Fibroblast of lung (primary cell): ENCODE measurements at places on chromosomes 6 and 20. TPM values are rescaled to one million over a fixed set of nuclear protein-coding genes. Genes with fewer than 3 reads are reported as not detected.

The NOX3 gene
- total RNA-seq = not detected in 2 replicates

The CLPSL2 gene
- not detected in 2 replicates for total RNA-seq

The CNKSR3 gene
- 3.9 and 14.0 TPM in 2 replicates for total RNA-seq

The FAXC gene
- 0.17 and 0.51 TPM in 2 replicates for total RNA-seq

The MRPS18B gene
- 76.8 and 85.5 TPM in 2 replicates for total RNA-seq

The HLA-G gene
- total RNA-seq = not detected in 2 replicates

The AVP gene
- not detected in 2 replicates for total RNA-seq

The CD109 gene
- total RNA-seq = 12.8 and 51.2 TPM in 2 replicates

The HLA-DMB gene
- 0.51 and 0.83 TPM in 2 replicates for total RNA-seq

The DHX16 gene
- 33.1 and 34.8 TPM in 2 replicates for total RNA-seq

The TNFRSF21 gene
- 4.8 and 12.6 TPM in 2 replicates for total RNA-seq

The DEFB124 gene
- total RNA-seq = not detected in 2 replicates

The SCUBE3 gene
- under 0.01 TPM in 2 replicates for total RNA-seq

The CPXM1 gene
- 0.50 and 10.3 TPM in 2 replicates for total RNA-seq

The GABRR1 gene
- not detected in 2 replicates for total RNA-seq

The C6orf120 gene
- total RNA-seq = 41.9 and 46.2 TPM in 2 replicates

The KHDC1 gene
- total RNA-seq = 5.1 and 5.6 TPM in 2 replicates

The GCNT2 gene
- total RNA-seq = 0.77 and 2.1 TPM in 2 replicates

The RAET1E gene
- 0.51 and 1.5 TPM in 2 replicates for total RNA-seq

The OPN5 gene
- not detected in 2 replicates for total RNA-seq

The RAE1 gene
- 22.9 and 27.2 TPM in 2 replicates for total RNA-seq

The SLC22A23 gene
- total RNA-seq = 3.0 and 5.1 TPM in 2 replicates

The MRAP2 gene
- under 0.01 and 0.17 TPM in 2 replicates for total RNA-seq

The IRF4 gene
- total RNA-seq = under 0.01 TPM in 2 replicates

The TMEM170B gene
- 3.6 and 4.5 TPM in 2 replicates for total RNA-seq

The PPP1R18 gene
- 44.4 and 63.4 TPM in 2 replicates for total RNA-seq

The SLC35D3 gene
- not detected in 2 replicates for total RNA-seq

The ZSCAN23 gene
- 4.9 and 5.1 TPM in 2 replicates for total RNA-seq

The ZSCAN9 gene
- 9.5 and 11.6 TPM in 2 replicates for total RNA-seq

The PRRT1 gene
- total RNA-seq = 0.26 and 0.33 TPM in 2 replicates

The RAET1L gene
- total RNA-seq = not detected in 2 replicates

The KCNK17 gene
- total RNA-seq = not detected in 2 replicates

The TFAP2D gene
- total RNA-seq = not detected in 2 replicates

The SIRT5 gene
- total RNA-seq = 9.8 and 13.5 TPM in 2 replicates

The CRIP3 gene
- total RNA-seq = 0.26 TPM in 1 of 2 replicates, not detected in the other

The CTCFL gene
- total RNA-seq = not detected in 2 replicates

The TREML2 gene
- not detected in 2 replicates for total RNA-seq

The WDR27 gene
- total RNA-seq = 13.1 and 23.3 TPM in 2 replicates

The CAGE1 gene
- under 0.01 and 0.17 TPM in 2 replicates for total RNA-seq

The ASIP gene
- not detected in 2 replicates for total RNA-seq
